ENCODE measurements at places on chromosomes 7 and 10.

GRCh38 chr7:25813381-25813780, 338.6 kb upstream of the NFE2L3 start:
- DNase-seq = no peak

DNA sequence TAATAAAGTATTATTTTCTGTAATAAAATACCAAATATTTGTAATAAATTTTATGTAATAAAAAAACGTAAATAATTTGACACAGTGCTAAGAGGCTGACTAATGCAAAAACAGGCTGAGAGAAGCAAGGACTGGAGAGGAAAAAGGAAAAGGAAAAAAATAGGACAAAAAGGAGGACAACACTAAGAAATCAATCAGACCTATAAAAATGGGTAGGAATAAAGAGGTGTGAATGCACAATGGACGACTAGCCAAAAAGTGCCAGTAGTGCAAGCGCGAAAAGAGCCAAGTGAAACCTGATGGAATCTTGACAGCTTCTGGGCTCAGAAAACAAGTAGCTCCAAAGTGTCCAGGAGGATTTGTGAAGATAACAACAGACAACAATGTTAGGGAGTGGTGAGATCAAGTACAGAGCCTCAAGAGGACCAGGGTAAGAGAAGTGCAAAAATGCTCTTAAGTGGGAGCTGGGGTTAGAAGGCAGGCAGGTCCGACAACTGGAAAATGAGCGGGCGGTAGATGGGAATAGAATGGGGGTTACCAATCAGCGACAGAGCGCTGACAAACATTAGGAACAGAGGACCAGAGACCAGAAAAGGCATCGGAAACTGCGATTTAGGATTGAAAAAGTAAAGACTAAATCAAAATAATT, 1.2 kb downstream of the BRAF start:
- no peak for DNase-seq

- DNase-seq = no peak
These were observed 779.3 kb downstream of the INHBA start for GRCh38 chr7:40923626-40924025.

DNA sequence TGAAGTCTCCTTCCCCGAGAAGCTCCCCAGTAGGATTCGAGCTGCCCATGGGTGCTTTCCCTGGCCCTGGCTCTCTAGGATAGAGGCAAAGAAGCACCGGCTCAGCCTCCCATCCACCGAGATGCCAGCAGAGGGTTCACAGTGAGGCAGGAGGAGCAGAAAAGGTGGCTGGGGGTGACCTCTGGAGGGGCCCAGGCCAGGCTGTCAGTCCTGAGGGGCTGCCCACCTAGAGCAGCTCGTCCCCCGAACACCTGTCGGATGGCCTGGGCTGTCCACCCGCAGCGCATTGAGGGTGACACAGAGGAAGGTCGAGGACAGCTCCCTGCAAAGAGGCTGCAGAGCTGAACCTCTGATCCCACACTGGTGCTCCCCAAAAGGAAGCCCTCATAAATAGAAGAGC, 167.2 kb upstream of the PPP2R2D start:
- DNase-seq = no peak

GRCh38 chr7:130270947-130271800, 4.5 kb downstream of the CPA2 start:
- no peak for DNase-seq

DNA sequence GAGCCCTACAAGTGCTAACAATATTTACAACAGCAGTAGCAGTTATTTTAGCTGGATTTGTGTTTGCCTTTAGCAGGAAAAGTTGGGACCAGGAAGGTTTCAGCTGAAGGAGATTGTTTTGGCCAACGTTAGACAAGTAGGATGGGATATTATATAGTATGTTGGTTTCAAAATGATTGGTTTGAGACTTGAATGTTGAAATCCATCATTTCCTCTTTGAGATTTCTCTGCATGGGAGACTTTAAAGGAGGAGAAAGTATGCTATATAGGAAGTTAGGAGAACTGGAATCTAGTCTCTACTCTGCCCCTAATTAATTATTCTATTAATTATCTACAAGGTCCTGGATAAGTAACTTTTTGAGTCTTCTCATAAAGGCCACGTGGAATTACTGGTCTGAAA, 263.8 kb downstream of the PTEN start:
- DNase-seq = no peak

- DNase-seq = no peak
These were observed 114.8 kb downstream of the TSPAN12 start for GRCh38 chr7:120743128-120743527.

DNA sequence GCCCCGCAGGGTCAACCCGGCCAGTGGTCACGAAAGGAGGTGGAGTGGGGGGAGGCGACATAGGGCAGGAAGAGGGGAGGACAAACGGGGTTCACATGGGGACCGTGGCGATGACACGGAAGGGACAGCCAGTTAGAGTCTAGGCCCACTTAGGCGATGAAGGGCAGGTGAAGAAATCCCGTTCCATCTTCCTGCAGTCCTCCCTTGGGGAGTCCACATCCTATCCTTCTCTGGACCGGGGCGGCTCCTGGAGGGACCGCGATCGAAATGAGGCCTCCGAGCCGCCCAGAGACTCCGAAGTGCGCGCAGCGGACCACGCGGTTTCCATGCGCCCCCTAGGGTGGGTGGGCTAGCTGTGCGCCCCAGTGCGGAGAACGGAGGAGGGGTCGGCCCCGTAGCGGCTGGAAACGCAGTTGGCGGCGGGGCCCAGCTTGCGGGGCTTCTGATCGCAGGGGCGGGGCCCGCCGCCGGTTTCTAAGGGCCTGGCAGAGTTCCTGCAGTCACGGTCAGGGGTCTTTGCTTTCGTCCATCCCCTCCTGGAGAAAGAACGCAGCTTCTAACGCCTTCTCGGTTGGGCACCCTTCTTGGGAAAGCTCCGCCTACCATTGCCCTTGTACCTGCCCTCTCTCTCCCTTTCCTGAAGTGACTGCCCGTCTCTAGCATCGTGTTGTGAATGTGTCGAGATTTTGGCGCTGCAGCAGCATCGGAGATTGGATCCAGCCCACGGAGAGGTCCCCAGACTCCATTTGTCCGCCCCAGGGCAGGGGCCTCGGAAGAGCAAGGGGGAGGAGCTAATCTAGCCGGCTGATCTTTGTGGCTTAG, 17.9 kb upstream of the TMEM225B start:
- DNase-seq = peak; percentile 50

GRCh38 chr7:129684777-129685176, 73.3 kb downstream of the NRF1 start:
- no peak for DNase-seq

- no peak for DNase-seq
These were observed 20.5 kb downstream of the TRPV5 start for GRCh38 chr7:142913051-142913450.

DNA sequence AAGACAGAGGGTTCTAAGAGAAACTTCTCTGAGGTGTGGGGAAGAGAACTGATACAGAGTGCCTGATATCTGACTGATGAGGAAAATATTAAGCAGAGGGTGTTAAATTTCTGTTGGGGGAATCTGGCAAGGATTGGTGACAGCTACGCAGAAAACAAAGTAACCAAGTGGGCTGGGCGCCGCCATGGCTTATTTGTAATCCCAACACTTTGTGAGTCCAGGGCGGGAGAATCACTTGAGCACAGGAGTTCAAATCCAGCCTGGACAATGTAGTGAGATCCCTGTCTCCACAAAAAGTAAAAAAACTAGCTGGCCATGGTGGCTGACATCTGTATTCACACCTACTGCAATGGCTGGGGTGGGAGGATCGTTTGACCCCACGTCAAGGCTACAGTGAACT, 2.1 kb upstream of the C7orf25 start:
- no peak for DNase-seq

DNA sequence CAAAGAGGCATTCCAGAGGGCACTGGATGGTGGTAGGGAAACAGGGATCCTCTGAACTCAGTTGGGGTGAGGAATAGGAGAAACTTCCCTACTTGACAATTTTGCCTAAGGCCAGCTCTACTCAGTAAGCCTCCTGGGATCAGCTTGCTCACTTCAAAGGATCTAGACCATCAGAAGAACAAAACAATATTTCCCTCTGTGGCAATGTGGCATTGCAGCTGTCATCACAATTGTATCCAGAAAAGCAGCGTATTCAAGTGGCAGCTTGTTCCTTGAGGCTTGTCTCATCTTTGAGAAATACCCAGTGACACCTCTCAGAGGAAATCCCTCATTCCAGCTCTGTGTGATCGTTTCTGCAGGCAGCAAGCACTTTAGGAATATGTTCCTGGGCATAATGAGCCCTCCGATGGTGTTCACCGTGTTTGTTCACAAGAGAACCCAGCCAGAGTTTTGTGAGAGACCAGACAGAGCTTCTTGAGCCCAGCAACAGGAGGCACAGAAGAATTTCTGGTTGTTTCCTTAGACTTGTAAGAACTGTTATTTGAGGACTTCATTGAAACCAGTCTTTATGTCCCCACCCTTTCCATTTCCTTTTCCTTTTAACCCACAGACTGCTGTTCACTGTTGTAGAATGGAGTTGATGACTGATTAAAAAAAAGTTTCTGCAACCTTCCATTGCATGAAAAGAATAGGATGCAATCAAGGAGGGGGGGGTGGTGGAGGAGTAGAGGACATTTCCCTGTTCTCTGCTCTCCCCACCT, 747.3 kb downstream of the LRMDA start:
- no peak for DNase-seq

GRCh38 chr7:36019538-36019937, 133.5 kb upstream of the EEPD1 start:
- no peak for DNase-seq

Measured in CD4-positive, alpha-beta T cell treated with Interleukin-4 for 1 hour (primary cell).